Activated T-helper 9 cell treated with anti-CD3 and anti-CD28 coated beads, Interleukin-2, amount 50 U/mL, for 16 hours (primary cell): ENCODE measurements at places on chromosomes 12 and 14.

- DNase-seq, result no peak
Observed at GRCh38 chr12:56877195-56878009, 56.8 kb downstream of the SDR9C7 start.

GRCh38 chr12:64392221-64392620 lies 1.7 kb upstream of the C12orf56 start:
- no peak for DNase-seq

DNA sequence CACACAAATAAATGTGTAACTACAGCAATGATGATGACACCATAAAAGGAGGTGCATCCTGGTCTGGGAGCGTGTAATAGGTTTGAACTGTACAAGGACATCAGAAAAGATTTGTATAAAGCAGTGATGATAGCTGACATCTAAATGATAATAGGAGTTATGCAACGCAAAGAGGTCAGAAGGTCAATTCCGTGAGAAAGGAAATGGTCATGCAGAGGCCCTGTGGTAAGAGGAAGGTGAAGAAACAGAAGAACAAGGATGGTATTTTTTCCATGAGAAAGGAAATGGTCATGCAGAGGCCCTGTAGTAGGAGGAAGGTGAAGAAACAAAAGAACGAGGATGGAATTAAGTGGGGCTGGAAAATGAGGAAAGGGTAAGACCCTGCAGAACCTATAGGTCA lies 106.7 kb upstream of the TMPO start:
- DNase-seq, result no peak

GRCh38 chr14:64971943-64972791 lies at the start of gene RAB15:
TSS of gene RAB15 (minus strand) at chr14:64972336. CDS start at chr14:64972076, 260 bp downstream.
- peak; percentile 24 for DNase-seq

- no peak for DNase-seq
Observed at GRCh38 chr12:63845726-63846125, 1.2 kb downstream of the SRGAP1 start.
